ENCODE measurements at places on chromosomes 1 and 21.

GRCh38 chr1:36729289-36729688, 246.6 kb upstream of the CSF3R start:
- no peak for DNase-seq

GRCh38 chr1:185488808-185489207, 171.8 kb upstream of the IVNS1ABP start:
- DNase-seq: no peak

DNA sequence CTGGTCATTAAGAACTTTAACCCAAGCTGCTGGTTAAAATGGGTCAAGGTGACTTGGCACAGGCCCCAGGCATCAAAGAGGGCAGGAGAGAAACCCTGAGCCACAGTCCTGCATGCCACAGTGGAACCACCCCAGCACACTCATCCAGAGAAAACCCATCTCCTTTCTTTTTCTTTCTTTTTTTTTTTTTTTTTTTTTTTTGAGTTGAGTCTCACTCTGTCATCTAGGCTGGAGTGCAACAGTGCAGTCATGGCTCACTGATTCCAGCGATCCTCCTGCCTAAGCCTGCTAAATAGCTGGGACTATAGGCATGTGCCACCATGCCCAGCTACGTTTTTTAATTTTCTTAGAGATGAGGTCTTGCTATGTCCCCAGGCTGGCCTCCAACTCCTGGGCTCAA, 109.2 kb upstream of the RAB4A start:
- DNase-seq: no peak

- DNase-seq: no peak
These were observed 44.8 kb upstream of the CACYBP start for GRCh38 chr1:174954671-174955669.

DNA sequence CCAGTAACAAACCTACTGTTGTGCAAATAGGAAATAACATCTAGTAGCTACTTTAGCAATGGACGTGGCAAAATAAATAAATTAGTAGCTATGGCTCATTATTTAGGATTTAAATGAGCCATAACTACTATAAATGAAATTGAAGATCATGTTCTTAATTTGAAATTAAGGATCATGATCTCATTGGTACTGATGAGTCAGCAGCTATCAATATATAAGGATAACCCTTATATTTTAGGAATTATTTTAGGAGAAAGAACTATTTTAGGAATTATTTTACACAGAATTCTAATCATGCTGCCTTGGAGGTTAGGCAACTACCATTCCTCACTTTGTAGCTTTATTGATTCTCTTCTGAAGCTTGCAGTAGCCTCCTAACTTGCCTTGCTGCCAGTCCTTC, 24.0 kb downstream of the DR1 start:
- DNase-seq: no peak

- no peak for DNase-seq
These were observed 311.0 kb downstream of the KCTD3 start for GRCh38 chr1:215878128-215878527.

DNA sequence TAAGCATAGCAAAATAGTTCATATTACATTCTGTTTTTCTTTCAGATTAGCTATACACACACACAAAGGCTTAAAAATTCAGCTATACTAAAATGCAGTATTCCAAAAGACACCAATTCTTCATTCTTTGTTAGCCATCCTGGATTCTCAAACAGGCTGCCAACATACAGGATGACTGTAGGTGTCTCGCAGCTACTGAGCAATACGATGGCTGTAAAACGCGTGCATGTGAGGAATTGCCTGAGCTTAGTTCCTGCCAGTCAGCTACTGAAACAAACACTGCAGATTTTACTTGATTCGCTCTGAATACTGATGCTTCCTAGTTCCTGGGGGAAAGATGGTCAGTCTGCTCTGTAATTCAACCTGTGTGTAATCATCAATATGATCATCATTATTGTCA, 24.7 kb upstream of the HMGN1 start:
- DNase-seq: no peak

DNA sequence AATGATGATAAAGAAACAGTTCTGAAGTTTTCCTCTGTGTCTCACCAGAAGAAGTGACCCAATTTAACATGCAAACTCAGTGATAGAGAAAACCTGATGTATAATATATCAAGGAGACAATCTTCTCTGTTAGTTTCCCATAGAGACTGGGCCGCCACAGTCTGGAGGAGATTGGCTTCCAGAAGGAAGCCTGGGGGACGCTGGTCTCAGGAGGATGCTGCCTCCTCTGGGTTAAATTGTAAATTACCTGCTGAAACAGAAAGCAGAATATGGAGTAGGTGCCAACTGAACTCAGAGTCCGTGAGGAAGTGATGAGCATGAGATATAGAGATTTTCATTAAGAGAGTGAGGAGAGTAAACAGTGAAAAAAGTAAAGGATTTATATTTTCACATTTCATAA, 15.8 kb downstream of the OR14I1 start:
- no peak for DNase-seq

DNA sequence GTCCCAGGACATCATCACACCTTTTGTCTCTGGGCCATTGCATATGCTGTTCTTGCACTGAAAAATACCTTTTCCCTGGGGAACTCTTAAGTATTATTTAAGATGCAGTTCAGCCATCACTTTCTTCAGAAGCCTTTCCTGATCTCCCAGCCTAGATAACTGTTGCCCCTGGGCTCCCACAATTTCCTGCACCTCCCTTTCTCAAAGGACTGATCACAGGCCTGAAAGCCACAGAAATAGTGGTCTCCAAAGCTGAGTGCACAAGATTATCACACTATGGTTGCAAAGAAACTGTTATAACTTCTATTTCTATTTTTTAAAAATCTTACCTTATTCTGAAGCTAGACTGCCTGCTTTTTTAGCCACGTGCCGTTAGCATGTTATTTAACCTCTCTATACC, 2.8 kb upstream of the ZSCAN20 start:
- no peak for DNase-seq

- DNase-seq: no peak
These were observed 940 bp upstream of the USF1 start for GRCh38 chr1:161046605-161047228.

DNA sequence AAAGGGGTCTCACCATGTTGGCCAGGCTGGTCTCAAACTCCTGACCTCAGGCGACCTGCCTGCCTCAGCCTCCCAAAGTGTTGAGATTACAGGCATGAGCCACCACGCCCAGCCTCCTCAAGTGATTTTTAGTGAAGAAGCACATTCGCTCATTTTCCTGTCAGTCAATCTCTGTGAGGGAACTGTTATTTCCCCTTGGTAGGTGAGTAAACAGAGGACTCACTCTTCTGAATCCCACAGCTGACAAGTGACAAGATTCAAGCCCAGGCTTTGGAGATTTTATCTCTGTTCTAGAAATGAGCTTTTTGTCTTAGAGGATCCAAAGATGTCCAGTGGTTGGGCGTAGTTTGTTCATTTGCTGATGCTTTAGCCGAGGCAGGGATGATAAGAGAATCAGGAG, 43.9 kb upstream of the TACSTD2 start:
- DNase-seq: no peak

GRCh38 chr1:32919811-32920733, 18.9 kb upstream of the TMEM54 start:
- DNase-seq: no peak

GRCh38 chr1:172581779-172582178, 48.8 kb downstream of the SUCO start:
- no peak for DNase-seq

DNA sequence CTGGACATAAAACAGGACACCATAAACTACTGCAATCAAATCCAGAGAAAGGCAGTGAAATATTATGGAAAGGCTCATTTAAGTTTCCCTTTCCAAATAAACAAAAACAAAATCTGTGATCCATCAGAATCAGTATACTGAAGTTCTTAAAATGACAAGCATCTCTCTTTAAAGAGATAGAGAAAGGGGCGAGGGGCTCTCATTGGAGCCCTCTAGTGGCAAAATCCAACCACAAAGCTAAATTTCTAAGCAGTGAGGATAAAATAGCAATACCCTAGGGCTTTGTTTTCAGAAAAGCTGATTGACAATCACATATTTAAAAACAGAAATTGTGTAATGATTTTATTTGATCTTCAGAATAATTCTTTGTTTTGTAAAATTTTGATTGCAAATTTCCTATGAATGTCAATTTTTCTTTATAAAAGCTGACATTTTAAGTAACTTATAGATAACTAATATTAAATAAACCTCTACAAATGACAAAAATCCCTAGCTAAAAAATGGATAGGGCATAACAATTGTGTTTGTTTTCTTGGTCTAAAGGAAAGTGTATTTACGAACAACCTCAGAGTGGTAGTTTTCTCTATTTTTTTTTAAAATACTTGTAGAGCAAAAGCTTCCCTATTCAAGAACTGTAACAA, 138.2 kb downstream of the COL24A1 start:
- no peak for DNase-seq

DNA sequence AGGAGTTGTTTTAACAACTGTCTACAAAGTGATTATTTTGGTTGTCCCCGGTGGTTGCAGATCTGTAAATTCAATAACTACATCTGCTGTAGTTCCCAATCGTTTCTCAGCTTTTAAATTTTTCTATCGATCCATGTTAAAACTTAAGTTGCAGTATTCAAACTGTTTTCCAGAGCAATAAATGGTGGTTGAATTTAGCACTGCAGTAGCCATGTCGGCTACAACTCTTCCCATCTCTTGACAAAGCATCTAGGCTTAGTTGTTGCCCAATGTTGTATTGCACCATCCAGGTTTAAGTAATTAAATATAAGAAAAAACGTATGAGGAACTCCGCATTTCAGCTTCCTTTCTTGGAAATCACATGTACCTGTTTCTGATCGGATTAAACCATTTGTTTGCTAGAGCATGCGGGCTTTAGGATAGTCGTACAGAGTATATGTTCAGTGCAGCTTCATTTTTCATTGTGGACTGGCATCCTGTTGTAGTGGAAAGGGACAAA, 996 bp downstream of the CNIH4 start:
- no peak for DNase-seq

DNA sequence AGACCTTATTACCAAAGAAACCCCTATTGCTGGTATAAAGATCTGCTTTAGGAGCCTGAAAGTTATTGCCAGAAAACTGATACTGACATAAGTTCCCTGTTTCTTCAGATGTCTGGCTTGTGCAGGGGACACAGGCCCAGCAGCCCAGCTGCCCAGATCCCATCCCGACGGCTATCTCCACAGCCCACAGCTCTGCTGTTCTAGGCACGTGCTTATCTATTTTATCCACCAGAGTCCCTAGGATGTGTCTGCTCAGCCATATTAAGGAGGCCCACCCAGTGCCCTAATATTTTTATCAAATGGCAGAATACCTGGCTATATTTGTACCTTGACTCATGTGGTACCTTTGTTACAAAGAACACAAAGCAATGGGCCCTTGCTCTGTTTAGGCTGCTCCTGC, 58.9 kb downstream of the DDX20 start:
- no peak for DNase-seq

DNA sequence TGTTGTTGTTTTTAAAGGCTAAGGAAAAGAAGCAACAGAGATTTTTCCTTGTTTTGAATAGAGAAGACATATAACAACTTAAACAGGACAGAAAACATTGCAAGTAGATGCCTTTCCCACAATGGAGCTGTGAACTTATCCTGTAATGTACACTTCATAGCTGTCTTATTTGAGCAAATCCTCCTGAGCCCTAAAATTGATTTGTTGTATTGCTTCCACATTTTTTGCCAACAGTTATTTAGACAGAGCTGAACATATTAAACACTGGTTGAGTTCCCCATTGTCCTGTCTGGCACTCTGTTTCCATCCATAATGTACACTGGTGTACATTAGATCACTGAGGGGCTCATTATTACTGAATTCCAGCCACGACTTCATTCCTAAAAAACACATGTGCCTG, 32.2 kb downstream of the CACHD1 start:
- no peak for DNase-seq

DNA sequence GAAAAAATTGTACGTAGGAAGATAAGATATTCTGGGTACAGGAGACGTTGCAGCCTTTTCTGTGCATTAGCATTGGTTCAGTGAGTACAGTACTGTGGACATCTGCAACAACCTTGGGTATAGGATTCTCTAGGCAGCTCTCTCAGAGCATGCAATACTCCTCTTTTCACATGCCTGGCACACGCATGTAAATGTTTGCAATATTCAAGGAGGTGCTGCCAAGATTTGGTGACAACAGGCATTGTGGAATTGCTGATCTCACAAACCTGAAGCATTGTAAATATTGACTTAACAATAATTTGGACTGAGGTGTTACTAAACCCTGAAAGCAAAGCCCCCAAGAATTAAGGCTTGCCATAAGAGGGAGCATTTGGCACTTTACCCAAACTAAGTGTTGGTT, 126.8 kb downstream of the GRIK1 start:
- no peak for DNase-seq

DNA sequence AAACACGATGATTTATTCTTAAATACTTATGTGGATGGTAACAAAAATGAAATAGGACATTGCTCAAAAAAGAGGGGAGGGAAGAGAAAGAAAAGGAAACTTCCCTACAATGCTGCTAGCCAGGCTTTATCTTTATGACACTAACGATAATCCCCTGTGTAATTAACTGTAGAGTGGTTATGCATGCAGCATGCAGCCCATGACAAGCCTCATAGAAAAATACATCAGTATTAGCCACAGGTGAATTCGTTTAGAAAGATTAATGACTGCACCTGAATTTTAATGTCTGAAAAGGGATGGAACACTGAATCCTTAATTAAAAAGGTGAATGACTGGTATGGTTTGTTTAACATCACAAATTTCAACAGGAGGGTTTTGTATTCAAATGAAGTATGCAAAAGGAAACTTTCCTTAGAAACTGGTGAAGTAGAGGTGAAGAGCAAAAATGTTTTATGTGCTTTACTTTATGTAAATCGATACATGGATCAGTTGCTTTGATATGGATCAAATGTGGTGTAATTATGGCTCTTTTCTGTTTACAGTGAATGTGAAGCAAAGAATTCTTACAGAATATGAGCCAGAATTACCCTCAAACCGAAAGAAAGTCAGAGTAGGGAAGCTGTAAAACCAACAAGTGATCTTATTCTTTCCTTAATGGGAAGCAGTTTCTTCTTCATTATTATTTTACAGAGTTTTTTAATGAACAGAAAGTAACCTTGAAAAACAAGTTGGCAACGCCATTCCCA, 569.6 kb upstream of the ADGRL2 start:
- DNase-seq: no peak

DNA sequence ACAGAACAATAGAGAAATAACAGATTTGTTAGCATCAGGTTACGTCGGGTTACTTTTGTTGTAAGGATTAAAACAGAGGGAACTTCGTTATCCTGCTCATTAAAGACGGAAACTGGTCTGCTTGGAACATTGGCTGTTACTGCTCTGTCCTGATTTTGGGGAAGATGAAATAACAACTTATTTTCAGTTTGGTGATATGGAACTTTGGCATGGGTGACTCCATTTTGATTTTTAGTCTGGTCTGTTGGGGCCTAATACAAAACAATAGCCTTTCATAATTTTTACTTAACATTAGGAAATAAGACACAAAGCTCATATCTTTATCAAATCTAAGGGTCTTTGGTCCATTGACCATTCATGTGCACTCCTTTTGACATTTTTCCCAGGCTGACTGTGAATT, 220.5 kb upstream of the DUSP10 start:
- no peak for DNase-seq
